ENCODE measurements at places on chromosomes 1 and 21. TPM values are rescaled to one million over a fixed set of nuclear protein-coding genes. Genes with fewer than 3 reads are reported as not detected.

DNA sequence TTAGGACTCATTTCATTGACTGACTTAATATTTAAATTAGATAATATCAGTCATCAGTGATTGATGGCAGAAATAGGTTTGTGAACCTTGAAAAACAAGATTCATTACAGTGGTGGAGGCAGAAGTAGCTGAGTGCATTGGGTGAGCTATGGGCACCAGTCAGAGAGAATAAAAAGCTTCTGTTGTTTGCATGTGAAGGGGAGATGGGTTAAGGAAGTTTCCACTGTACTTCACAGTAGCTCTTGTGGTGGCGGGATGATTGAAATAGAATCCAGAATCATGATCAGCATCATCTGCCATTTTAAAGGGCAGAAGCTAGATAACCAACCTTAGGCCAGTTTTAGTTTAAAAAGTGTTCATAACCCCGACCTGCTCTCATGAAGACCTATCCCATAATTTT lies 66.2 kb downstream of the DTL start:
- DNase-seq = no peak

The ARMH1 gene
- 0.78 TPM for total RNA-seq

The NUP210L gene
- 0.30 TPM for total RNA-seq

DNA sequence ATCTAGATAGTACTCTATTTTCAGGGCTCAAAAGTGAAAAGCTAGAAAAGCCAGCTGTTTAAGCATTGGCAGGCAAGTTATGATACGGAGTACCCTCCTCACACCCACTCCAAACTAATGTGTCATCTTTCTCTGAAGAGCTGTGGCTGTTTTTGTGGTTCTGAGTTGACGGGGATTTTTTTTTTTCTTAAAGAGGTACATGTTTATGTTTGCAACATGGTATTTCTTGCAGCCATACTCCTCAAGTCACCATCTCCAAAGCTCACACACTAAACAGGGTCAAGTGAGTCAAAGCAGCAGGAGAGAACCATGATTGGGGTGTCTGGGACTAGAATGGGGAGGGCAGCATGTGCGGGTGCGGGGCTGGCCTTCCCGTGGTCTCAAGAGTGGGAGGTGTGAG lies 347.2 kb downstream of the DISC1 start:
- no peak for DNase-seq

DNA sequence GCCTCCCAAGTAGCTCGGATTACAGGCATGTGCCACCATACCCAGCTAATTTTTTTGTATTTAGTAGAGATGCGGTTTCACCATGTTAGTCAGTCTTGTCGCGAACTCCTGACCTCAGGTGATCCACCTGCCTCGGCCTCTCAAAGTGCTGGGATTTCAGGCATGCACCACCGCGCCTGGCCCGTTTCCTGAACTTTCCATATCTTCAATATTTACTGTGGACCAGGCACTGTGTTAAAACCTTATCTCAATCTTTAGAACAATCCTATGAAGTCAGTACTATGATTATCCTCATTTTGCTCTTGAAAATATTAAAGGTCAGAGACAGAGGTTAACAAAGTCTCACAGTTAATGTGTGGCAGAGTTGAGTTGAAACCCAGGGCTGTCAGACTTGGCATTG lies 1.6 kb upstream of the ADCY10 start:
- no peak for DNase-seq

- DNase-seq = peak; percentile 78
These were observed 750 bp downstream of the RHOU start for GRCh38 chr1:228735871-228736586.

The SPRR2A gene
- total RNA-seq = not detected

DNA sequence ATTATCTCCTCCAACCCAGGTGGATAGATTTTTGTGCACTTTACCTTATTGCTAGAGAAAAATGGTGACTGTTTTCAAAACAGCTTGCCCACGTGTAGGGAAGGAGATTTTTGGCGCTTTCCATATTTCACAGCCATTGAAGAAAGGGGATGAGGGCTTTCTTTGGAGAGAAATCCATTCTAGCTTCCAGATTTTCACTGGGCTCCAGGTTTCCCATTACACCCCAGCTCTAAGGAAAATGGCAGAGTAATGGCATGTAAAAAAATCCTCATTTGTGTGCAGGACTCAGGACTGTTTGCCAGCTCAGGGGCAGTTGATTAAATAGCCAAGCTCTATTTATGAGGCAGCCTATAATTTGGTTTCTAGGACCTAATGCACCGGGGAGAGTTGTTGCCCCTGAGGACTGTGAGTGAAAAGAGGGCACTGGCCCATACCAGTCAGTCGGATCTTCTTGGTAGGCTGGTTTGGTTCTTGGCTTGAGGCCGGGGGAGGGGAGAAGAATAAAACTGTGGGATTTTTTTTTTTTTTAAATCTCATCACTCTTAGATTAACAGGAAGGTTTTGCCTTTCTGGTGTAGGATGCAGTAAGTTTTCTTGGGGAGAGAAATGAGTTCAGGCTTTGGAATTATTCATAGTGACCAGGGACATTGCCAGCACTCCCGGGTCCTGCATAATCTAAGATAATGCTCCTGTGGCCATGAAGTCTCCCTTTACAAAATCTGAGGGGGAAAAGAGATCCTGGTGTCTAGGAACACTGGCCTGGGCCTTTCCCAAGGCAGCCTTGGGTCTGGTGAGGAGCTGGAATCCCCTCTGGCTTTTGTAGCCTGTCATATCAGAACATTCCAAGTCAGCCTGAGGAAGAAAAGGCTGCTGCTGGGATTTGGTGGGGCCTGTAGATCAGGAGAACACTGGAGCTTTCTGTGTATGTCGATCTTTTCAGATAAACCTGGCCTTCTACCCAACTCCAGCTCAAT lies 1.9 kb upstream of the ARID1A start:
- no peak for DNase-seq

GRCh38 chr21:46205766-46206162 lies 21.5 kb upstream of the SPATC1L start:
- no peak for DNase-seq

DNA sequence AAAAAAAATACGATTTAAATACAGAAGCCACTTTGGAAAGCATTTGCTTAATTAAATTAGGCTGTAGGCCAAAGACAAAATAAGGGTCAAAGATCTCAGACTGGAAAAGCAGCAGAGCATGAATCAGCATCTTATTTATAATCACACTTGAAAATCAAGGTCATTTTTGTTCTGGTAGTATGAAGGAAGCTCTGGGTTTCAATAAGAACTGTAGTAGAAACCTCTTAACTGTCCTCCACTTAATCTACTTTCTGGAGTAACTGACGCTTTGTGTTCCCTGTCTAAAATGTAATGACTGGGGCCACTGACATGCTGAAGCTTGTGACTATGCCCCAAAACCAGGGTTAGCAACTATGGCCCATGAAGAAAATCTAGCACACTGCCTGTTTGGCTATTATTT lies 450.7 kb upstream of the ZP4 start:
- no peak for DNase-seq

The ERVH48-1 gene
- total RNA-seq = not detected

DNA sequence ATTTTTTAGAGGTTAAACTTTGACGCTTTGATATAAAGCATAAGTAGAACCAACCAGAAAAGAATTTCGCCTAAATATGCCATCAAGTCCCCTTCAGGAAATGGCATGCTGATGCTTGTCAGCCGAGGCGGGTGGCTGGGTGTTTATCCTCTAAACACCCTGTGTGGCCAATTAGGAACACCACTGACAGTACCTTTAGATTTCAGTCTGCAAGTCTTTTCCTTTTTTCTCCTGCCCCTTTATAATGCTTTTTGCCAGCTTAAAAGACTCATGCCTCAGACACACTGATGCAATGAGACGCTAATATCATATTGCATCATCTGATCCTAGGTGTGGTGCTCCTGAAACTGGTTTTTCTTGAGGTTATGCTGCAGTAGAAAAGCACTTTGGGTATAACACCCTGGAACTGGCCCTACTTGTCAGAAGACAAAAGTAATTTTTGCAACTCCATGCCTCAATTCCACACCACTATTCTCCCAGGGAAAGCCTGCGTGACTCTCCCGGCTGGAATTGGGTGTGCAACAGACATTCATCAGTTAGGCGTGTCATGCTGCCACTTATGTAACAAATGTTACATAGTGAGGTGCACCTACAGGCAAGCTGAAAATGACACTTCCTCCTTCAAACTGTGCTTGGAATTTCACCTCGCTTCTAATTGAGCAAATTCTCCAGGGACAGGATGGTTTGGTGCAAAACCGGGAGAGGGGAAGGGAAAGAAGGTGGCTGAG lies 2.0 kb upstream of the RCC2 start:
- DNase-seq = no peak

DNA sequence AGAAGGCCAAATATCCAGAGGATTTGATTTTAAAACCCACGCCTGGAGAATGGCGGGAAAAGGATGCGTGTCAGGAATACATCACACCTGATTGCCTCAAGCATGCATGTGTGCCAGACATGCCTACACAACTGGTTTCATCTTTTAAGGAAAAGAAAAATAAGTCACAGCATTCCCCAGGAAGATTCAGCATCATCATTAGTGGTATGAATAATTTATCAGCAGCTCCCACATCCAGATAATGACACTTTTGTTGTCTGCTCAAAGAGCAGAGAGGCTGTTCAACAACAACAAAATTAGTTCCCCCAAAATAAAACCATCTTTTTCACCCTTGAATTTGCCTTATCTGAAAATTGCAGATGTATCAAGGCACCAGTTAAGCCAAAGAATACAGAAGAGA lies 328.6 kb upstream of the C1orf87 start:
- DNase-seq = no peak

- no peak for DNase-seq
These were observed 7.5 kb upstream of the HSD11B1 start for GRCh38 chr1:209697126-209697525.

DNA sequence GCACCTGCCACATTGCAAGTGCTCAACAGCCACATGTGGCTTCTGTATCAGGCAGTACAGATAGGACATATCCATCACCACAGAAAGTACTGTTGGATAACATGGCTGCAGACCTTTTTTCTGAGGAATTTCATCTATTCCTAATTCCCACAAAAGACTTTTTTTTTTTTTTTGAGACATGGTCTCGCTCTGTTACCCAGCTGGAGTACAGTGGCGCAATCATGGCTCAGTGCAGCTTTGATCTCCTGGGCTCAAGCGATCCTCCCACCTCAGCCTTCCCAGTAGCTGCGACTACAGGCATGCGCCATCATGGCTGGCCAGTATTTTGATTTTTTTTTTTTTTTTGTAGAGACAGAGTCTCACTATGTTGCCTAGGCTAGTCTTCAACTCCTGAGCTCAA lies 33.3 kb downstream of the YARS1 start:
- no peak for DNase-seq

The FCGR1A gene
- total RNA-seq = 1.4 TPM

DNA sequence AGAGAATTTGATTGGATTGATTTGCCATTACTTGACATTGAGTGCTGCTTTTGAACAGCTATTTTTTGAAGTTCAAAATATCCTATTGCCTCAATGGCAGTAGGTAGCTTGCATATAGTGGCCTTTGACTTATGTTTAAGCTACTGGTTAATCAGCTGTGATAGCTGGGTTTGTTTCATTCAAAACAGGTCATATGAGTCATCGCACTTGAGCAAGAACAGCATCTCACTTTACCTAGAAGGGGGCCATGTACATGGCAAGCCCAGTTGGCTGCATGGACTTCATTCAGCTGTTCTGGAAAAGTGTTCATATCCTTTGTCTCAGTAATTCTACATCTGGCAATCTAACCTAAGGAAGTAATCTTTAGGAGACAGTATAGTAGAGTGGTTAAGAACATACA lies 29.0 kb upstream of the ARID1A start:
- no peak for DNase-seq

DNA sequence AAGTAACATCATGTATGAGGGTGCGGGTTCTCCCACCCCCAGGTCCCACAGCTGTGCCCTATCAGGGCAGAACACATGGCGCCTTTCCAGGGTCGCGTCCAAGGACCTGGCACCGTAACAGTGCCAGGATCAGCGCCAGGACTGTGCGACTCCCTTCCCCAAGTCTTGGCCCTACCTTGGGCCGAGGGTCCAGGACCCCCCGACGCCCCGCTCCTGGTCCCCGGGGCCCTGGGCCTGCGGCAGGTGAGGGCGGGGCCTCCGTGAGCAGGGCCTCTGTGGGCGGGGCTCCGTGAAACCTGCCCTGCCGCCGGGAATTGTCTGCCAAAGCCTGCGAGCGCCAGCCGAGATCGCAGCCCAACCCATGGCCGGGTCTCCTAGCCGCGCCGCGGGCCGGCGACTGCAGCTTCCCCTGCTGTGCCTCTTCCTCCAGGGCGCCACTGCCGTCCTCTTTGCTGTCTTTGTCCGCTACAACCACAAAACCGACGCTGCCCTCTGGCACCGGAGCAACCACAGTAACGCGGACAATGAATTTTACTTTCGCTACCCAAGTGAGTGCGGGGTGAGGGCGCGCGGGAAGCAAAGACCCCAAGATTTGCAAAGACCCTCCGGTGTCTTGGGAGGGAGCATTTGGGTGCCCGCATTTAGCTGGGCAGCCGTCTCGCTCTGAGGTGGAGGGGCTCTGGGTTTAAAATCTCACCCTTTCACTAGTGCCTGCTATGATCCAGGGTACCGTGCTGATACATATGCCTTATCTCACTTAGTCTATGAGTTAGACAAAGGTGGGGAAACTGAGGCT lies at the start of gene RHBG:
Gene RHBG, plus strand, starts transcription at position 323 of the 796 bp plus-strand sequence. Its CDS starts 39 bp downstream, at position 362.
- DNase-seq = no peak

- no peak for DNase-seq
These were observed 17.2 kb upstream of the NCF2 start for GRCh38 chr1:183607322-183607980.

The OR10Z1 gene
- not detected for total RNA-seq

DNA sequence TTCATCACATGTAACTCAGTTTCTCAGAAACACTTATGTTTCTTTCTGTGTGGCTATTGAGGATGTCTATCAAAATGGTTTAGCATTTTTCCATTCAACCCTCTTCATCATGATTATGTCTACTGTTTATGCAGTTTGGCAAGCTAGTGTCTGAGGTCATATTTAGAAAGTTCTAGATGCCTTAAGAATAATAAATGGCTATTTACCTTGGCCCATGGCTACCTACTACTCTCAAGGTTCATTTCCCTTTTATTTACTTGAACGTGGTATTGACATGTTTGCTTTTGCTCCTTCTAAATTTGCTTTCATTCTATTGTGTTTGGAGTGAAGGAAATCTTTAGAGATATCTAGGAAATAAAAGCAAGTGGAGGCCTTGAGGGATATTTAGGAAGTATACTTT lies 193.7 kb upstream of the OLFM3 start:
- no peak for DNase-seq

The FOXO6 gene
- 4.5 TPM for total RNA-seq

GRCh38 chr1:45221716-45222115 lies 15.3 kb upstream of the ZSWIM5 start:
- no peak for DNase-seq

The OR2M3 gene
- not detected for total RNA-seq

The AKNAD1 gene
- total RNA-seq = not detected

The C1orf141 gene
- total RNA-seq = not detected

The URB1 gene
- total RNA-seq = 11.6 TPM

The DIPK1A gene
- 6.7 TPM for total RNA-seq

- DNase-seq = no peak
These were observed 1.1 kb downstream of the BSDC1 start for GRCh38 chr1:32393136-32393535.

The TBX19 gene
- 0.43 TPM for total RNA-seq

GRCh38 chr1:199489594-199489993 lies 537.9 kb upstream of the NR5A2 start:
- DNase-seq = no peak

- DNase-seq = no peak
These were observed 14.7 kb upstream of the RGS2 start for GRCh38 chr1:192793983-192794767.

GRCh38 chr1:8249838-8250237 lies 68.1 kb upstream of the SLC45A1 start:
- DNase-seq = no peak

- DNase-seq = no peak
These were observed 98.6 kb upstream of the ZNF644 start for GRCh38 chr1:91120421-91120820.

The TNFSF4 gene
- 1.0 TPM for total RNA-seq

- DNase-seq = no peak
These were observed 216.2 kb upstream of the RUNX1 start for GRCh38 chr21:35265170-35265877.

The OR2L5 gene
- total RNA-seq = not detected
